ENCODE measurements at places on chromosomes 12 and 14.

DNA sequence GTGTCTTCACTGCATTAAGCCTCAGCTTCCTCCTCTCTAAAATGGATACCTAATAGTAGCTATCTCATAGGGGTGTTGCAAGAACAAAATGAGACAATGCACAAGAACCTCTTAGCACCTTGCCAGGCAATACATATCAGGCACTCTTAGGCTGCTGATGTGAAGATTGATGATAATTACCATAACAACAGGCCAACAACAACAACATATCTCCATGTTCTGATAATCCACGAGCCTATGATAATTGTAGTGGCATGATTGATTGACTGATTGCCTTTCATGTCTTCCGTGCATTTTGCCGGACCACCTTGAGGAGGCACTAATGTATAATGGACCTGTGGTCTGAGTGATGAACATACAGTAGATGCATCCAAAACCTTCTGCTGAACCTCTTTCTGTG lies 50.7 kb upstream of the WSCD2 start:
- DNase-seq = no peak

DNA sequence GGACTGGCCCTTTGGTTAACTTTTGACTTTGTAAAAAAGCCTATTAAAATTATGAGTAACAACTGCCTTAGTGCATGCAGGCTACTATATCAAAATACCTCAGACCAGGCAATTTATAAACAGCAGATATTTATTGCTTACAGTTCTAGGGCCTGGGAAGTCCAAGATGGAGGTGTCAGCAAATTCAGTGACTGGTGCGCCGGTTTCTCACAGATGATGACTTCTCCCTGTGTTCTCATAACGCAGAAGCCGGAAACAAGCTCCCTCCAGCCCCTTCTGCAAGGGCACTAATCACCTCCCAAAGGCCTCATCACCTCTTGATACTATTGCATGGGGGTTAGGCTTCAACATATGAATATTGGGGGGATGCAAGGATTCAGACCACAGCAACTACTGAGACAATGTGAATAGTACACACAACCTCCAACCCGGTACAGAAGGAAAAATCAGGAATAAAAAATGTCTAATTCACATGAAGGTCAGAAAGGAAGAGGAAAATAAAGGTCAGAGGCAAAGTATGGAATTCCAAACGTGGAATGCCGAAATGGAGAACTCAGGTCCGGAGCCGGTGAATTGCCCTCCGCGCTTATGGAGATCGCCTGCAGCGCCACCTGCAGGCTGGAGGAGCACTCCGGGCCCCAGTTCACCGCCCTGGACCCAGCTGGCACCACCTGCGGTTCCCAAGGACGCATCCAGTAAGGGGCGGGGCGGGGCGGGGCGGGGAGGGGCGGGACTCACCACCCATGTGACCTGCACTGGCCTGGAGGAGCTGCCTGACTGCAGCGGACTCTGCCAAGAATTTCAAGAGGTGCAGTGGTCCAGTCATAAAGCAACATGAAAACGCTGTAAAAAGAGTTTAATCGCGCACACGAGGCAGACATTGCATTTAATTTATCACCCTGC lies 203.4 kb downstream of the KIF26A start:
- DNase-seq = no peak

- no peak for DNase-seq
Observed at GRCh38 chr12:111605911-111606766, 7.0 kb upstream of the ATXN2 start.

DNA sequence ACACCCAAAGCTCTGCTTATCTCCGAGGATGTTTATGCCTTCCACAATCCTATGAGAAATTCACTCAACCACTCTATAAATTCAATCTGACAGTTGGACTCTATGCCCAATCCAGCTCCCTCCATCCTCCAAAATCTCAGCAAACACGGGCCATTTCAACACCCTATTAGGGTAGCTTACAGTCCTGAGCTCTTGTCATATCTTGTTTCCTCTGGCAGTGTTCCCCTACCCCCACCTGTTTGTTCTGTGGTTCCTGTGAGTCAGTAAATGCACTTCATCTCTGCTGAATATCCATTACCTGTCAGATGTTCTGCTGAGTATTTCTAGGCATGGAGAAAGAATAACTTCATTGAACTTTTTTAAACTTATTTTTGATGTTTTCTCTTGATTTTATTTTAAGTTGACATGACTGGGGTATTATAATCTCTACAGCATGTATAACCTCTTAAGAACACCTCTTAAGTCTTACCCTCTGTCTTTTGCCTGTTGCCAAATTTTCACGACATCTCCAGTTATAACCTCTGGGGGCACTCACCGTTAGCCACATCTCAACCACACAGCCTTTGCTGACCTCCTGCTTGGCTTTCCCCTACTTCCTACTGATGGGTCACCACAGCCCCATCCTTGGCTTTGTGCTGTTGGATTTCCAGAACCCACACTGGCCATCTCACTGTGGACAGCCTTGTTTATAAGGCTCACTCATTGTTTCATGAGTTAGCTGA lies 317.0 kb upstream of the TMPO start:
- DNase-seq = no peak

DNA sequence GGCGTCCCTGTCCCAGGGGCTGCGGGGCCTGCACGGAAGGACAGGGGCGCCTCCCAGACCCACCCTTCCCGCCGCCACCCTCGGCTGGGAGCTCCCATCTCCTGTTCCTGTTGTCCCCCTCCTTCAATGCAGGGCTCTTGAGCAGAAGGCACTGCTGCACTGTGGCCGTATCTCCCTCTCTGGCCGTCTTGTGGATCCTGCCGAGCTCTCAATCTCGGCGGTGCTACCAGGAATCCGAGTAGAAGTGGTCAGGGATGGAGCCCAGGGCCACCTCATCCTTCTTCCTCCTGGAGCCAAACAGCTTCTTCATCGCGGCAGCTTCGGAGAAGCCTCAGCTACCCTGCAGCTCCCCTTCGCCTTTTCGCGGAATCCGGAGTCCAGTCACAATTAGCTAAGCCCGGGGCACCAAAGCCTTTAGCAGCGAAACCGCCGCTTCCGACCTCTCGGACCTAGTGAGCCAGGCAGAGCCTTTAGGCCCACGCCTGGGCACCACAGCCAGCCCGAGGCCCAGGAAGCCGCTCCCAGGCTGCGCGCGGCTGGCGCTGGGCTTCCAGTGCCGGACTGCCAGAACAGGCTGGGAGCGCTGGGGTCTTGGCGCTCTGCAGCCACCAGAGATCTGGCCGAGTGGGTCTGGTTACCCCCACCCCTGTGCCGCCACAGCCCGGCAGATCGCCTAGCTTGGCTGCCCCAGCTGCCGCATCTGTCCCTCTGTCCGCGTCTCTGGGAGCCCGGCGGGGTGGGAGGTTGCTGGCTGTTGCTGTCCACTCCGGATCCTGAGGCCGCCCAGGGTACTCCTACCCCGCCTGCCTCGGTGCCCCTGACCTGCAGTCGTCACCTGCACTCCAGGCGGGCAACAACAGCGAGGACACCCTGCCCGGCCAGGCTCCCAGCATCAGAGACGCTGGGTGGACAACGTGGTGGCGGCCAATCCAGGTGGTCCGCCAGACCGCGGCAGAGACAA lies 69.1 kb downstream of the ASCL4 start:
- DNase-seq = no peak

DNA sequence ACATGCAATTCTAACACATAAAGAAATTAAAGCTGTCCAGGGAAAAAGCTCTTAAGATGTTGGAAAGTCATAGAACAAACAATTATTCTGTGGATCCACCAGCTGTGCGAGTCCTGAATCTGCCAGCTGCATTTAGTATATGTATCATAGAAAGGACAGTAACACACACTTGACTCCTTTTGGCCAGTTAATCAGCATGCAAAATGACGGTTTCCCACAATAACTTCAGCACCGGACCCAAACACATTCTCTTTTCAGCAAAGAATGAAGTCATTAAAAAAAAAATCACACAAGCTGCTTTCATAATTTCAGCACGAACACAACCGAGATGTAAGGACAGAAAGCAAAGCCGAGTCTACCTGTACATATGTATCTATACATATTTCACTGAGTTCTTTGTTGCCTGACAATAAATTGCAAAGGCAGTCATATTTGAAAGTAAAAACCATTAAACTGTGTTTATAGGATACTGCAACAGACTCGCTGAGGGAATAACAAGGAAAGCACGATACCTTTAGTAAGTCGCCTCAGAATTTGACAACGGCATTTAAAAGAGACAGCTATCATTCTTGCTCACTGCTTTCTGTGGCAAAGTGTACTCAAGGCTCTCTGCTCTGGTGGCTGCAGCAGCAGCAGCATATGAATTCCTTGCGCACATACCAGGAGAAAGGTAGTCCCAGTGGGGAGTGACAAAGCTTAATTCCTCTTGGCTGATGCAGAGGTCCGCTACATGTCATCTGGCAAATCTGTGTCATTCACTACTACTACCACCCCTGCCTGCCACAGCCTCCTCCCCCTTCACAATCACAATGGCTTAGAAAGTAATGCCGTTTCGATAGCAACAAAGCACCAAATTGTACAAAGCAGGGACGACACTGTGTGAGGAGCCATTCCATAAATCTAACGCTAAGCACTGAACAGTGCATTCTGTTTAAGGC lies at the start of gene GRIP1:
TSS of gene GRIP1 (minus strand) at position 739 of the 938 bp plus-strand sequence. CDS start at position 567, 172 bp downstream.
- no peak for DNase-seq

- no peak for DNase-seq
Observed at GRCh38 chr12:12925388-12925787, 26.6 kb downstream of the GPRC5D start.

GRCh38 chr12:48972213-48972951 lies 847 bp upstream of the WNT10B start:
- DNase-seq = no peak

- no peak for DNase-seq
Observed at GRCh38 chr12:40646911-40647310, 45.3 kb upstream of the CNTN1 start.

GRCh38 chr12:50690925-50691324 lies 73.0 kb upstream of the ATF1 start:
- DNase-seq = peak; percentile 11

DNA sequence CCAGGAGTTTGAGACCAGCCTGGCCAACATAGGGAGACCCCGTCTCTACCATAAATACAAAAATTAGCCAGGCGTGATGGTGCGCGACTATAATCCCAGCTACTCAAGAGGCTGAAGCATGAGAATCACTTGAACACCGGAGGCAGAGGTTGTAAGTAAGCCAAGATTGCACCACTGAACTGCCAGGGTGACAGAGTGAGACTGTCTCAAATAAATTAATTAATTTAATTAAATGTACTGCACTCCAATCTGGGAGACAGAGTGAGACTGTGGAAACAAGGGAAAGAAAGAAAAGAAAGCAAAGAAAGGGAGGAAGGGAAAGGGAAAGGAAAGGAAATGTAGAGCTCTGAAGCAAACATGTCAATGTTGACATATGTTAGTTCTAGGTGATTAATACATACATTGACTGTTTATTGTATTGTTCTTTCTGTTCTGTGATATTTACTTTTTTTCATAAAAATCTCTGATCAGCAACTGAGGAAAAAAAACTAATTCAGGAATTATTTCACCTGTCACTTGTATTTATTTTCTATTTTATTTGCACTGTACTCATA lies 99.6 kb downstream of the DENND5B start:
- DNase-seq = no peak

GRCh38 chr12:43325786-43326185 lies 226.2 kb downstream of the ADAMTS20 start:
- no peak for DNase-seq

- DNase-seq = no peak
Observed at GRCh38 chr14:54763761-54764160, 138.9 kb downstream of the GCH1 start.

GRCh38 chr12:98998697-98999299 lies 353.7 kb downstream of the APAF1 start:
- DNase-seq = peak; percentile 39

DNA sequence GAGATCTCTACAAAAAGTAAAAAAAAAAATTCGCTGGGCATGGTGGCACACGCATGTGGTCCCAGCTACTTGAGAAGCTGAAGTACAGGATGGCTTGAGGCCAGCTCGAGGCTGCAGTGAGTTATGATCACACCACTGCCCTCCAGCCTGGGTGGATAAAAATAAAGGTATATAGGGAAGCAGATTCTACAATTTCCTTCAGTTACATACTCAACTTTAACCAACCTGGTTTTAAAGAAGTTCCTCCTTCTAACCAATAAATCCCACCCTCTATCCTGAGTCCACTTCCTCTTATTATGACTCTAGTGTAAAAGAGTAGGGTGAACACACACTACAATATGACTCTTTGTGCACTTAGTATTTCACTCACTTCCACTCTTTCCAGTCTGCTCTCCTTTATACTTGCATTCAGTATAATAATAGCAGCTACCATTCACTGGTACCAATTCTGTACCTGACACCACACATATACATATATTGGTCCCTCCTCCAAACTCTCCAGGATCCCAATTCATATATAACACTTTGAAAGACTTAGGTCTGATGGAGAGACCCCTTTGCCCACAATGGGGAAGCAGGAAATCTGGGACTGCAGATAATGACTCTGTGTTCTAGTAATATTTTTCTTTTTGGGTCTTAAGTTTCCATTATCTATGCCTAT lies 2.3 kb downstream of the ARF3 start:
- no peak for DNase-seq

- DNase-seq = peak; percentile 23
Observed at GRCh38 chr12:107241411-107241810, 148.1 kb upstream of the CRY1 start.

DNA sequence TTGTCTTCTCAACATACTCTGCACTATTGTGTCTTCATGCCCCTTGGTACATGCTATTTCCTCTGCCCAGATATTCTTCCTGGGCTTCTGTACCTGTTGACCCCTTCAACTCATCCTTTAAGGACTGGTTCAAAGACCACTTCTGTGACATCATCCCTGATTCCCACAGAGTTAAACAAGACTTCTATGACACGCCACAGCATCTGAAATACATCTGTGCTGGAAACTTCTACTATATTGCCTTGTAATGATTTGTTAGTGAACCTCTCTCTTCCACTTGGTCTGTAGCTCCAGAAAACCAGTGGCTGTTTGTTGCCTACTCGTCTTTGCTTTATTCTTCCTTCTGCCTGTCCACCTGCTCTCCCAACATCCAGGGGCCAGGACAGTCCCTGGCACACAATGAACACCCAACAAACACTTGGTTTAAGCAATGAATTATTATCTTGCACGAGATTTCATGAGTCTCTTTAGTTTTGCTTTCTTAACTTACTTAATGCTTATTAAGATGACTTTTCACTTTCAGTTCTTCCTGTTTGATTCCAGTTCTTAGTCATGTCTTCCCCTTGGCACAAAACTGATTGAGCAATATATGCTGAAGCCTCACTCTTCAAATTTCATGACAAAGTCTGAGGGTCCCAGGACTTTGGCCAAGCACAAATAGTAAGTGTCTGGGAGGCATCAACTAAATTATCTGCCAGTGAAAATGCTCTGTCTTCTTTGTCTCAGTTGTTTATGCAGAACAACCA lies 485.9 kb downstream of the APAF1 start:
- DNase-seq = no peak

DNA sequence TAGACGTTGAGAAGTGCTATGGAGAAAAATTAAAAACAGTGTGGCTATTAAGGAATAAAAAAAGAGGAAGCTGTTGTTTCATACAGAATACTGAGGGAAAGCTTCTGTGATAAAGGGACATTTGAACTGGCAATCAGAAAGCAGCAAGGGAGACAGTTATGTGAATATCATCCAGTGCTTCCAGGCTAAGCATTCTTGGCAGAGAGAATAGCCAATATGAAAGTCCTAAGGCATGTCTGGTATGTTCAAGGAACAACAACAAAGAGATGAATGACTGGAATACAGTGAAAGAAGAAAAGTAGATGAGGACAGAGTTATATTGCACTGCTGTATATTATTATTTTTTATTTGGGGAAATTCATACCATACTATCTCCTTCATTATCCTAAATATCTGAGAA lies 23.9 kb downstream of the SCAF11 start:
- DNase-seq = no peak

All from NCI-H1105 (cell line).